ENCODE measurements at places on chromosomes 6 and 20.

DNA sequence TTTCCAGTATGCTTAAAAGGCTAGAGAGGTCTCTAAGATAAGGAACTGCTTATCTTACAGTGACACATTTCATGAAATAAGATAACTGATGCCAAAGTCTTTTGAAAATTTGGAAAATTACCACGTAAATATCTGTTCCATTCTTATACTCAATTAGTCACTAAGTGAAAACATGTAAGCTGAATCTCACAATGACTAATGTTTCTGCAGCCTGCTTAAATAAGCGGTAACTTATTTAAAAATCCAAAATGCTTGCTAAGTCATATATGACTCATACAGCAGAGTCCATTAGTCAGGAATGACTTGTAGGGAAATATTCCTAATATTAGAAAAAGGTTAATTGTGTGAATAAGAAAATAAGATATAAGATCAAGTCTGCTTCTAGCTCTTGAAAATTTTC lies 27.8 kb upstream of the LGSN start:
- no peak overlapping the region for H3K27ac ChIP-seq
- no peaks in the 10 kb centered on the region for H3K27me3 ChIP-seq
- H3K4me1 ChIP-seq, result no peaks in the 10 kb centered on the region
- DNase-seq, result no peak
- no peak overlapping the region for H3K4me3 ChIP-seq

DNA sequence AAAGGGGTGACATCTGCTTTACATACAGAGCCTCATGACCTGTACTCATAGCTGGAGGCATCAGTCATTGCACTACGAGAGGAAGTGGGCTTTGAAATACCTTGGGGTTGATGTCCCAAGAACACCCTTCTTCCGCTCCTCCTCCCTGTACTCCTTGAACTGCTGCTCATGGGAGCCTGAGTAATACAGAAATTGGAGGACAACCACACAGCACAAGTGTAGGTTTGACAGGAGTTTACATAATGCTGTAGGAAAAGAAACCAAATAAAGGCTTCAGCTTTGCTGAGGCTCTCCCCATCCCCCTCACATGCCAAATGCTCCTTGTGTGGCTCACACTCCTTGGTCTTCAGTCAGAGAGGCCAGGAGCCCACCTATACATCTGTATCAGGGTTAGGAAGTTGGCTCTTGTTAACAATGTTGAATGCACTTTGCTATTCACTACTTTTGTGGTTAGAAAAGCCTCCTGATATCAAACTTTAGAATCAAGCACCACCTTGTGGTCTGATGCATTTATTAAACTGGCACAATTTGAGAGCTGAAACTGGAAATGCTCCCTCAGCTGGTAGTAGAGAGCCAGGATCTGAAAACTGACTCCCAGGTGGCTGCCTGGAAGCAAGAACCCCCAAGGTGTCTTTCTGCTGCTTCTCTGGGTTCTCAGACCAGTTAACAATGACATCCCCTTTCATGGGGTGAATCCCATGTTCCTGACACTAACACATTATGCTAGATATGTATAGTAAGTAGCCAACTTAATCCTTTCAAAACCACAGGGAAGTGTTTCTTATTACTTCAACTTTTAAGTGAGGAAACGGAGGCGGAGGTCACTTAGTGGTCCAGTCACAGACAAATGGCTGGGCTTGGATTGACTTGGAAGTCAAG lies 56.2 kb upstream of the EDN1 start:
- no peaks in the 10 kb centered on the region for H3K27me3 ChIP-seq
- no peak for DNase-seq
- no peak overlapping the region for H3K27ac ChIP-seq
- no peaks in the 10 kb centered on the region for H3K36me3 ChIP-seq

GRCh38 chr6:46964716-46965519 lies 43.2 kb upstream of the ADGRF5 start:
- H3K4me3 ChIP-seq, result peak overlapping the region; percentile 2
- no peak overlapping the region for H3K27ac ChIP-seq
- no peaks in the 10 kb centered on the region for H3K36me3 ChIP-seq
- H3K4me1 ChIP-seq, result peaks cover 12% of the 10 kb centered on the region

- H3K27ac ChIP-seq, result peak overlapping the region; percentile 79
- H3K36me3 ChIP-seq, result no peaks in the 10 kb centered on the region
- H3K4me1 ChIP-seq, result peaks cover 18% of the 10 kb centered on the region
- DNase-seq, result peak; percentile 87
Measured at GRCh38 chr20:50724851-50725723, 6.3 kb upstream of the PARD6B start.

DNA sequence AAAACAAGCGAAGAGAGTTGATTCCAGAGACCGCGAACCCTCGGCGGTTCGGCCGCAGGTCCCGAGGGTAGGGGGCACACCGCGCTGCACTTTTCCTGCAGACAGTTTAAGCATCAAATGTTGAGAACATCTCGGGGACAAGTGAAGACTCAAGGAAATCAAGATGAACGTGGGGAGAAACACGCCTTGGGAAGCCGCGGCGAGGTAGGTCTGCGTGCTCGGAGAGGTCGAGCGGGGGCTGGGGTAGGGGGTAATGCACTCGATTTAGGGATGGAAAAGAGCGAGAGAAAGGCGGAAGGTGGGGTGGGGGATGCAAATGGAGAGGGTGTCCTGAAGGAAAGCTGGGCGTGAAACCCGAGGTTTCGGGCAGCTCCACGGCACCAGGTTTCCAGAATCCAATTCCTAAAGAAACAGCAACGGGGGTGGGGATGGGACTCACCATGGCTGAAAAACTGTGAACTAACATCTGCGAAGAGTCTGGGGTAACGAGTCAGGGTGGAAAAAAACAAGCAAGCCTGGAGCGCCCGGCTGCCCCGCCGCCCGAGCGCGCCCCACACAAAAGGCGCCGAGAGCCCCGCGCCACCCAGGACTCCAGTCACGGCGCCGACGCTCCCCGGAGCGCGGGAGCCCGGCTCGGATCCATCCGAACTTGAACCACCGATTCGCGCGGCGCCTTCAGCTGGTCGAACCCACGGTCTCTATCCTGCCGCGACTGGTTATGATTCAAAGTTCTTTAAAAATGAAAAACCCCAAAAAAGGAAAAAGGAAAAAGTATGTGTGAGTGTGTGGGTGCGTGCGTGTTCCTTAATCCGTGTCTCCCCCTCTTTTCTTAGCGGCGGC lies 3.5 kb downstream of the TFAP2A start:
- peak overlapping the region; percentile 96 for H3K4me3 ChIP-seq
- H3K4me1 ChIP-seq, result peaks cover 42% of the 10 kb centered on the region
- H3K27ac ChIP-seq, result no peak overlapping the region
- H3K36me3 ChIP-seq, result no peaks in the 10 kb centered on the region
- H3K27me3 ChIP-seq, result peaks cover 40% of the 10 kb centered on the region

DNA sequence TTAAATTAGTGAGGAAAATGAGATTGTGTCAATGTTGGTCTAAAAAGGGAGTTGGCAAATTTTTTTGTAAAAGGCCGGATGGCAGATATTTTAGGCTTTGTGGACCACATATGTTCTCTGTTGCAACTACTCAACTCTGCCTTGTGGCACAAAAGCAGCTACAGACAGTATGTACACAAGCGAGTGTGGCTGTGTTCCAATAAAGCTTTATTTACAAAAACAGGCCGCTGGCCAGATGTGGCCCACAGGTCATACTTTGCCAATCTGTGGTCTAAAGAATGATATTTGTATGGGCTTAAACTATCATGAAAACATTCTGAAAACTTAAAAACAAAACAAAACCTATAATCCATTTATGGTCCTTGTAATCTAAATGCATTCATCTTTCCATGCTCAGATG lies 228.3 kb downstream of the CLIC5 start:
- no peaks in the 10 kb centered on the region for H3K27me3 ChIP-seq
- H3K4me1 ChIP-seq, result no peaks in the 10 kb centered on the region
- no peak overlapping the region for H3K4me3 ChIP-seq

DNA sequence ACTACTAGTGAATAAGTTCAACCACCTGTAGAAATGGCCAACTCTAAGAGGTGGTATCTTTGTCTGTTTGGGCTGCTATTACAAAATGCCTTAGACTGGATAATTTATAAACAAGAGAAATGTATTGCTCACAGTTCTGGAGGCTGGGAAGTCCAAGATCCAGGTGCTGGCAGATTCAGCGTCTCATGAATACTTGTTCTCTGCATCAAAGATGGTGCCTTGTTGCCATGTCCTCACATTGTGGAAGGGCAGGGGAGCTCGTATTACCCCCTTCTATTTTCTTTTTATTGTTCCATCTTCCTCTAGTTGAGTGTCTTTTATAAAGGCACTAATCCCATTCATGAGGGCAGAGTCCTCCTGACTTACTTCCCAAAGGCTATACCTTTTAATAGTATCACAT lies 58.0 kb downstream of the LRRC1 start:
- H3K36me3 ChIP-seq, result no peaks in the 10 kb centered on the region
- no peak overlapping the region for H3K4me3 ChIP-seq
- H3K27ac ChIP-seq, result no peak overlapping the region
- H3K4me1 ChIP-seq, result peaks cover 8% of the 10 kb centered on the region
- DNase-seq, result no peak

DNA sequence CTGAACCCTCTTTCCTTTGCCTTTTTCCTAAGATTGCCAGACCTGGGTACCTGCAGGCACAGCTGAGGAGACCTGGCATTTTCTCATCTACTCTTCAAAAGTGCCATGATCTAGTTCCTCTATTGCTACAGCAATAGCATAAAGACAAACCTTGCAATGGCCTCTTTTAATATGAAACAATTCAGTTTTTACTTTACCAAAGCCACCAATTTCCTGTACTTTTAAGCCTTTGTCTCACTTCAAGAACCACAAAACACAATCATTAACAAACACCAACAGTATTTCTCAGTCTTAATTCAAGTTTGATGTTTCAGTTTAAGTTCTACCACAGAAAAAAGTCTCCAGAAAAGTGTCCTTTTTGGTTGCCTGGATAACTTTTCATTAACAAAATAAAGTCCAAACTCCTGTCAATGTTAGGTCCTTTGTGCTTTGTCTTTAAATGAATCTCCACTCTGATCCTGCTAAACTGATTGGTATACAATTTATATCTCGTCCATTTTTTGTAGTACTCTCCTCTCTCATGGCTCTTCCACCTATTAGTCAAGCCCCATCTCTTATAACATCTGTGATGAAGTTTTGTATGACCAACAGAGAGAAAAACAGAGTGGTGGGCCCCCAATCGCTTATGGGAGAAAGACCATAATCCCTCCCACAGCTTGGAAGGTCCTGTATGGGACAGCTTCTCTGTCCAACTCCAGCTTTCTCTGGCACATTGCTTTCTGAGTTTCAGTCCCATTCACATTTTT lies 50.5 kb upstream of the THEMIS start:
- no peak overlapping the region for H3K4me3 ChIP-seq
- H3K4me1 ChIP-seq, result no peaks in the 10 kb centered on the region
- DNase-seq, result no peak
- H3K36me3 ChIP-seq, result no peaks in the 10 kb centered on the region

DNA sequence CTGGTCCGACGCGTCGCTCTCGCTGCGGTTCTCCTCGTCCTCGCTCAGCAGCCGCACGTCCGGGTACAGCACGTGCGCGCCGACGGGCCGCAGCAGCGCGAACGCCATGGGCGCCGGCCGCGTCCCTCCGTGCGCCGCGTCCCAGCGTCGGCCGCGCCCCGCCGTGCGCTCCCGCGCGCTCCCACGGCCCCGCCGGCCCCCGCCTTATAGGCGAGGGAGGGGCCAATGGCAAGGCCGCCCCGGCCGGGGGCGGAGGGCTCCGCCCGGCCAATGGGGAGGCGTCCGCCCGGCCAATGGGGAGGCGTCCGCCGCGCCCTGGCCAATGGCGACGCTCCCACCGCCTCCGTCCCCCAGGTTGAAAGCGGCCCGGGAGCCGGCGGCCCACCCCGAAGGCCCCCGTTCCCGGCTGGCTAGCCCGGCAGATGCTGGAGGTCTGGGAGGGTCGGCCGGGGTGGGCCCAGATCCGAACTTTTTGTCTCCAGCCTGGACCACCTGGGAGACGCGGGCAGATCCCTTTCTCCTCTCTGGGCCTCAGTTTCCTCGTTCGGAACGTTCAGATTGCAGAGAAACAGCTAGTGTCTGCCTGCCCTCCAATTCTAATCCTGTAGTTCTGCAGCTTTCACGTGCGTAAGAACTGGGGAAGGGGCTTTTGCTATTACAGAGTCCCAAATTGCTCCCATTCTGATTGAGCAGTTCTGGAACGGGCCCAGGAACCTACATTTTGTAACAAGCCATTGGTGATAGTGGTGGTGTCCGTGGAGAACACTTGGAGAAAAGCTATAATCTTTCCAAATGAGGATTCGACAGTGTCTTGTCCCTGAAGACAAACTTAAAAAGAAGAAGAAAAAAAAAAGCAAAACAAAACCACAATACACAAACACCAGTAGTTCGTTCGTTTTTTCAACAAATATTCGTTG lies at the start of gene TCF15:
Gene TCF15 (minus strand): TSS at position 180 of the 917 bp plus-strand sequence. CDS start 72 bp downstream, at position 108.
- no peaks in the 10 kb centered on the region for H3K36me3 ChIP-seq
- no peak for DNase-seq
- H3K27ac ChIP-seq, result no peak within 1 kb of the TSS
- peaks cover 13% of the 10 kb centered on the region for H3K27me3 ChIP-seq
- no peaks in the 10 kb centered on the region for H3K4me1 ChIP-seq

- H3K27me3 ChIP-seq, result no peaks in the 10 kb centered on the region
- no peak for DNase-seq
- no peaks in the 10 kb centered on the region for H3K36me3 ChIP-seq
- H3K4me1 ChIP-seq, result no peaks in the 10 kb centered on the region
Measured at GRCh38 chr20:43825581-43825980, 89.1 kb upstream of the TOX2 start.

DNA sequence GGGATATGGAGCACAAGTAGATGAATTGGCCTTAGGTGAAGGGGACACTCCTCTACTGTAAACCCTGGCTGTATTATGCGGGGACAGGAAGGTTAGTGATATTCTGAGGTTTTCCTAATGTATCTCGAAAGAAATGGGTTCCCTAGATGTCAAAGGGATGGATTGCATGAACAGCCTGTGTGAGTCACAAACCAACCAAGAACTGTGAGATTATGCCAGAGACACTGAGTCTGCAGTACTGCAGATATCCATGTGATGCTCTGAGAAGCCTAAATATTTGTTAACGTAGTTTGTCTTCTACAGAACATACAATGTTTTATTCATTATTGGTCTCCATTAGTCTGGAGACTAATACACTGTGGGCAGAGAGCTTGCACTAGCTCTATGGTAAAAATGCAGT lies 182.2 kb downstream of the AKAP7 start:
- H3K4me3 ChIP-seq, result no peak overlapping the region
- no peaks in the 10 kb centered on the region for H3K36me3 ChIP-seq
- no peaks in the 10 kb centered on the region for H3K27me3 ChIP-seq
- H3K4me1 ChIP-seq, result no peaks in the 10 kb centered on the region
- DNase-seq, result no peak
- no peak overlapping the region for H3K27ac ChIP-seq

DNA sequence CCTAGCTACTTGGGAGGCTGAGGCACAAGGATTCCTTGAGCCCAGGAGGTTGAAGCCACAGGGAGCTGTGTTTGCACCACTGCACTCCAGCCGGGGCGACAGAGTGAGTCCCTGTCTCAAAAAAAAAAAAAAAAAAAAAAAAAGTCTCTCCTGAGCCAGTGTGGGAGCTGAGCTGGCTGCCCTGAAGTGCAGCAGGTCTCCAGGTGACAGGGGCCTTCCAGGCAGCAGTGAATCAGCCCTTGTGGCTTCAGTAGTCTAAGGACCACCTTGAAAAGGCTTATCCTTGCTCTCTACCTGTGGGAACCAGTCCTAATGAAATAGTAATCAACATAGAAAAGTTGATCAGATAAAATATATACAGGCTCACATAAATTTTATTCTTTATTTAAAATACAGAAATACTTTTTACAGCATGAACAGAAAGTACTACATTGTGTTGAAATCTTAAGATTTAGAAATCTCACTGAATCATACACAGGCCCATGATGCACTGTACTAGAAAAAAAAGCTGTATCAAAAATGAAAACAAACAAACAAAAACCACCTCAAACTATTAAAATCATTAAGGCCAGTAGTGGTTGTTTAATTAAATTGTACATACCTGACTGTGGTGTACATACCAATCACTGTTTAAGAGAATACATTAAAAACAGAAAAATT lies 128.9 kb downstream of the SCML4 start:
- peaks cover 11% of the 10 kb centered on the region for H3K4me1 ChIP-seq
- H3K36me3 ChIP-seq, result no peaks in the 10 kb centered on the region
- no peak for DNase-seq
- no peak overlapping the region for H3K27ac ChIP-seq
